ENCODE measurements at places on chromosomes 13 and 19.

DNA sequence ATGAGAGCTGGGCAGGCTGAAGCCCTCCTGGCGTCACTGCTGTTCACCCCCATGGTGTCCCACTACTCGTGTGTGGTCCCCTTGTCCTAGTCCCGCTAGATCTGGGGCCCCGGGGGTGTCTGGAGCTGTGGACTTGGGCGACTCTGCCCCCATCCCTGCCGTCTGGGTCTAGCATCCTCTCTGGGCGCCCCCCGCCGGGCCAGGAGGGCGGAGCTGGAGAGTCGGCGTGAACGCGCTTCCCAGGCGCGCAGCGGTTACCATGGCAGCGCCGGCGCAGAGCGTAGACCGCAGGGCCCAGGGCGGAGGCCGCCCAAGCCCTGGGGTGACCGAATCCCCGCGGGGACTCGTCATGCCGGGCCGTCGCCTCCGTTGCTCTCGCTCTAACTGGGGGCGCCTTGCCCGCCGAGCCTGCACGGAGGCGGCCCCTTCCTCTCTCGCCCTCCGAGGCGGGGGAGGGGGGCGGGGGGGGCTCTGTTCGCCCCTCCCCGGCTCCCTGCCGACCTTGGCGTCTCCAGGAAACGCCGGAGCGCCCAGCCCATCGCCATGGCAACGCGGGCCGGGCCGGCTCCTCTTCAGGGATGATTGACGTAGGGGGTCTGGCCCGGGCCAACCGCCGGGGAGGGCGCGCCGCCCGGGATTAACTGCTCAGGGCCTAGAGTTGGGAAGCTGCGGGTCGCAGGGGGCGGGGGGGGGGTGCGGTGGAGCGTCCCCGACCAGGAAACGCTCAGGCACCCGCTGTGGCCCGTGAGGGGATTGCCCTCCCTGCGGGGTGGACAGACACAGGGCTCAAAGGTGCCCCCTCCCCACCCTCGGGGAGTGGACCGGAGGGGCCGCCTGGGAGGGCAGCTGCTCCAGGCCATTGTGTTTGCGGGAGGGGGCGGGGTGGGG is 8.9 kb downstream of the ISYNA1 start:
- H3K27me3 ChIP-seq: no peaks in the 10 kb centered on the region
- H3K36me3 ChIP-seq: no peaks in the 10 kb centered on the region
- peak overlapping the region; percentile 29 for H3K4me3 ChIP-seq
- H3K4me1 ChIP-seq: peaks cover 33% of the 10 kb centered on the region
- DNase-seq: no peak
- peak overlapping the region; percentile 84 for H3K27ac ChIP-seq

GRCh38 chr13:29556742-29557141 is 38.7 kb downstream of the SLC7A1 start:
- DNase-seq: no peak
- peaks cover 2% of the 10 kb centered on the region for H3K4me1 ChIP-seq
- no peaks in the 10 kb centered on the region for H3K36me3 ChIP-seq
- no peaks in the 10 kb centered on the region for H3K27me3 ChIP-seq
- peak overlapping the region; percentile 45 for H3K27ac ChIP-seq

- no peaks in the 10 kb centered on the region for H3K27me3 ChIP-seq
- H3K27ac ChIP-seq: no peak overlapping the region
- H3K4me1 ChIP-seq: peaks cover 65% of the 10 kb centered on the region
- peaks cover 22% of the 10 kb centered on the region for H3K36me3 ChIP-seq
- no peak for DNase-seq
- no peak overlapping the region for H3K4me3 ChIP-seq
Measured at GRCh38 chr19:47133021-47133471, 2.4 kb downstream of the SAE1 start.

- no peak for DNase-seq
- no peak overlapping the region for H3K4me3 ChIP-seq
- H3K4me1 ChIP-seq: no peaks in the 10 kb centered on the region
- no peak overlapping the region for H3K27ac ChIP-seq
- no peaks in the 10 kb centered on the region for H3K27me3 ChIP-seq
Measured at GRCh38 chr13:97018029-97018819, 23.9 kb upstream of the OXGR1 start.

DNA sequence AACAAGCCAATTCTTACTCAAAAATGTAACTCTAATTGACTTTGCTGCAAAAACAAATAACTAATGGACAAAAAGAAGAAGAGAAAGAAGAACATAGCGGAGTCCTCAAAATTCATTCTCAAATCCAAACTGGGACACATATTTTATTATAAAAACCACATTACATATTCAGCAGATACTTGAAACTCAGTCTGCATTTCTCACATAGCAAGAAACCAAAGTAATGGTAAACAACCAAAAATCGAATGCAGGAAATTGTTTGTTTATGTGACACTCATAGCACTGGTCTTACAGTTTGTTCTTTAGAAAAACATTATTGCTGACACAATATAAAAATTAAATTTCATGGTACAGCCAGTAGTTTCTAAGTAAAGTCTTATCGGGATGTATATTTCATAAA is 789.8 kb downstream of the SLITRK6 start:
- H3K27me3 ChIP-seq: no peaks in the 10 kb centered on the region
- DNase-seq: no peak
- H3K27ac ChIP-seq: no peak overlapping the region
- no peaks in the 10 kb centered on the region for H3K36me3 ChIP-seq
- no peak overlapping the region for H3K4me3 ChIP-seq

DNA sequence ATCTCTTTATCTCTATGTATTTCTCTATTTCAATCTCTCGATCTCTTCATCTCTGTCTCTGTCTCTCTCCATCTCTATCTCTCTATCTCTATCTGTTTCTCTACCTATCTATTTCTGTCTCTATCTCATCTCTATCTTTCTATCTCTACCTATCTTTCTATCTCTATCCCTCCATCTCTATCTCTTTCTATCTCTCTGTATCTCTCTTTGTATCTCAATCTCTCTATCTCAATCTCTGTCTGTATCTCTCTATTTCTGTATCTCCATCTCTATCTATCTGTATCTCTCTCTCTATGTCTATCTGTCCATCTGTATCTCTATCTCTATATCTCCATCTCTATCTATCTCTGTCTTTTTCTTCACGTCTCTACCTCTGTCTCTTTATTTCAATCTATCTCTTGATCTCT is 25.2 kb downstream of the TNFSF9 start:
- no peaks in the 10 kb centered on the region for H3K27me3 ChIP-seq
- H3K27ac ChIP-seq: no peak overlapping the region
- no peak for DNase-seq
- peaks cover 11% of the 10 kb centered on the region for H3K4me1 ChIP-seq

GRCh38 chr19:19074196-19074882 is 10.5 kb downstream of the SLC25A42 start:
- DNase-seq: no peak
- no peak overlapping the region for H3K4me3 ChIP-seq
- no peaks in the 10 kb centered on the region for H3K36me3 ChIP-seq
- H3K4me1 ChIP-seq: no peaks in the 10 kb centered on the region

GRCh38 chr19:44742330-44743061 is 6.0 kb upstream of the BCL3 start:
- H3K4me1 ChIP-seq: peaks cover 69% of the 10 kb centered on the region
- H3K4me3 ChIP-seq: peak overlapping the region; percentile 10
- peak overlapping the region; percentile 100 for H3K27ac ChIP-seq
- H3K36me3 ChIP-seq: no peaks in the 10 kb centered on the region

DNA sequence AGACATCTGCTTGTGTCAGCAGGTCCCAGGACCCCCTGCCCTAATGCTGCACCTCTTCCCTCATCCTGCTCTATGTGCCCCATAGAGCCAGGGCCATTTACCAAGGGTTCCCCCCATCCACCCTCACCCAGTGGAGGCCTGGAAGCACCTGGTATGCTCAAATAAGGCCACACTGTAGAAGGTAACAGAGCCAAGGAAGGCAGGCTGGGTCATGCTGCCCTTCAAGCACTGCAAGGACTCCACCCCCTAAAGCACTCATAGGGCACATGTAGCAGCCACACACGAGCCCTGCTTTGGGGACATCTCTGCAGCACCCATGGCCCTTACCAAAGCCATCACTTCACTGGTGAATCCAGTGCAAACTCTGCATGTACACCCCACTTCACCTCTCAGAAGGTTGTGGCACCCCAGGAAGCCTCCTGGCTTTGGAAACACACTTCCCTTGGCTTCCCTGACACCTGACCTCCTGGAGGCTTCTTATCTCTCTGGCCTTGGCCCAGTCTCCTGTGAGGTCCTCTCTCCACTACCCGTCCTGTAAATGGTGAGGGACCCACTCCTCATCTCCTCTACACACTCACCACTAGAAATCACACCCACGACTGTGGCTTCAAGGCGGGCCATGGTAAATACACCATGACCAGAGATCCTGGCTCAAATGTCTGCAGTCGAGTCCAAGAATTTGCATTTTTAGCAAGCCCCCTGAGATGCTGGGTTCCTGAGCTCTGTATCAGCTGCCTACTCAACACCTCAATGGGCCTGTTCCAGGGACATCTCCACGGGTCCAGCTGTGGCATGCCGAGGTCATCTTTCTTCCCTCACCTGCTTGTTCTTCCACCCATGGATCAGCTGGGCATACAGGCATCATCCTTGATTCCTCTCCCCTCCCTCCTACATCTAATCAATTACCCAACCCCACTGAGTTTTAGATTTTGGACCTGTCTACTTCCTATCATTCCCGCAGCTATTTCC is 80.9 kb upstream of the DOCK9 start:
- H3K27ac ChIP-seq: peak overlapping the region; percentile 74
- no peak overlapping the region for H3K4me3 ChIP-seq
- DNase-seq: no peak
- H3K4me1 ChIP-seq: peaks cover 34% of the 10 kb centered on the region

- no peak overlapping the region for H3K4me3 ChIP-seq
- peaks cover 8% of the 10 kb centered on the region for H3K36me3 ChIP-seq
- H3K27me3 ChIP-seq: no peaks in the 10 kb centered on the region
- H3K27ac ChIP-seq: no peak overlapping the region
Measured at GRCh38 chr19:38059897-38060296, 152.9 kb downstream of the SIPA1L3 start.

DNA sequence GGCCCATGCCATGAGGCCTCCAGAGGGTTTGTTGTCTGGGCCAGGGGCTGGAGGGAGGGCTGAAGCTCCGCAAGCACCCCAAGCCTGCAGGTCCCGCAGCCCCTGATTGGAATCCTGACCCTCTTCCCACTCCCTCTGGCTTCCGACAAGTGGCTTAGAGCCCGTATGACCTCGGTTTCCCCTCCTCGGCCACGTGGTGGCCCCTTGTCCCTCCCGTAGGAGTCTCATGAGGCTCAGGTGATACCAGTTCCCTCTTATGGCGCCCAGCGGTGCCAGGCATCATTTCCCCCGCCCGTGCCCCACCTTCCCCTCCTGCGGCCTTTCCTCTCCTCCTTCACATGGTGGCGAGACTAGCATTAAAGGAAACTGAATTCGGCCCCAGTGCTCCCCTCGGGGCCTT is 6.1 kb downstream of the THOP1 start:
- H3K4me3 ChIP-seq: no peak overlapping the region
- no peak for DNase-seq
- peaks cover 1% of the 10 kb centered on the region for H3K4me1 ChIP-seq

DNA sequence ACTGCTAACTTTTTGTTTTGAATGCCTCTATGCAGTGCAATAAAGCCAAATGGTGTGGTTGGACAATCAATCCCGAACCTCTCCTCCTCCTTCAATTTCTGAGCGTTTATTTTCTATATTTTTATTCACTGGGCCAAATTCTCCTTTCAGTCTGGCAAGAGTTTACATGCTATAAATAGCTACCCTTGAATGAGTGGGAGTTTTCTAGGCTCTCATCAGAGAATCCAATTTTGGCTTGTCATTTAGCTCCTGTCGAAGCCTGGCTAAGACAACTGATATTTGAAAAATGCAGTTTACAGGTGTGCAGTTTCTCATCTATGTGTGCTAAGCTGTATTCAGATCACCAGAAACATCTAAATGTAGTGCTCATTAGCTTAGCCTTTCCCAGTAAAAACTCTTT is 61.8 kb downstream of the OLFM4 start:
- H3K27me3 ChIP-seq: no peaks in the 10 kb centered on the region
- H3K27ac ChIP-seq: no peak overlapping the region
- no peak for DNase-seq
- no peaks in the 10 kb centered on the region for H3K36me3 ChIP-seq

GRCh38 chr13:28621449-28621848 is 37.5 kb upstream of the POMP start:
- no peak overlapping the region for H3K4me3 ChIP-seq
- no peak for DNase-seq
- H3K27me3 ChIP-seq: no peaks in the 10 kb centered on the region
- H3K36me3 ChIP-seq: no peaks in the 10 kb centered on the region
- H3K4me1 ChIP-seq: no peaks in the 10 kb centered on the region

- H3K27me3 ChIP-seq: peaks cover 13% of the 10 kb centered on the region
- peak within 1 kb of the TSS; percentile 2 for H3K4me3 ChIP-seq
Measured at GRCh38 chr19:40217934-40218890, at the start of gene TTC9B. Gene TTC9B (minus strand): TSS chr19:40218384. CDS start chr19:40218381, 3 bp downstream.

DNA sequence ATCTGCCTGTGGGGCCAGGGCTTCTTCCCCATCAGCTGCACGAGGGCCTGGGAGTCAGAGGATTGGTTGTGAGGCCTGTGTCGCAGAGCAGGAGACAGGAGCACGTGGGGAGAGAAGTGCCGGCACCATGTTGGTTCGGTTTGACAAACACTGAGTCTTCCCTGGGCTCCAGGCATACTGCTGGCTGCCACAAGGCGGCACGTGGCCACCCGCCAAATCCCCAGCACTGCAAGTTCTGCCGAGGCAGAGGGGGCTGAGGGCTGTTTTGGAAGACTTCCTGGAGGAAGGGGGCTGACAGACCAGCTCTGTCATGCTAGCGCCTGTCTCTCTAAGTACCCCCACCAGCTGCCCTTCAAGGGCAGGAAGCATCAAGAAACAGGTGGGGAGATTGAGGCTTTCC is 9.5 kb downstream of the SHANK1 start:
- H3K27me3 ChIP-seq: peaks cover 75% of the 10 kb centered on the region
- H3K27ac ChIP-seq: no peak overlapping the region
- H3K36me3 ChIP-seq: no peaks in the 10 kb centered on the region
- no peak overlapping the region for H3K4me3 ChIP-seq

- no peak for DNase-seq
- no peaks in the 10 kb centered on the region for H3K36me3 ChIP-seq
- peak overlapping the region; percentile 13 for H3K4me3 ChIP-seq
Measured at GRCh38 chr19:49637821-49638738, 1.9 kb downstream of the RRAS start.

GRCh38 chr19:48874303-48875135 is 2.3 kb downstream of the PPP1R15A start:
- H3K27me3 ChIP-seq: no peaks in the 10 kb centered on the region
- DNase-seq: no peak
- H3K27ac ChIP-seq: peak overlapping the region; percentile 100
- peaks cover 15% of the 10 kb centered on the region for H3K36me3 ChIP-seq

- H3K27ac ChIP-seq: no peak overlapping the region
- H3K36me3 ChIP-seq: no peaks in the 10 kb centered on the region
- H3K4me3 ChIP-seq: no peak overlapping the region
- no peaks in the 10 kb centered on the region for H3K4me1 ChIP-seq
- peaks cover 36% of the 10 kb centered on the region for H3K27me3 ChIP-seq
- DNase-seq: no peak
Measured at GRCh38 chr19:33785795-33786194, 10.9 kb upstream of the KCTD15 start.

DNA sequence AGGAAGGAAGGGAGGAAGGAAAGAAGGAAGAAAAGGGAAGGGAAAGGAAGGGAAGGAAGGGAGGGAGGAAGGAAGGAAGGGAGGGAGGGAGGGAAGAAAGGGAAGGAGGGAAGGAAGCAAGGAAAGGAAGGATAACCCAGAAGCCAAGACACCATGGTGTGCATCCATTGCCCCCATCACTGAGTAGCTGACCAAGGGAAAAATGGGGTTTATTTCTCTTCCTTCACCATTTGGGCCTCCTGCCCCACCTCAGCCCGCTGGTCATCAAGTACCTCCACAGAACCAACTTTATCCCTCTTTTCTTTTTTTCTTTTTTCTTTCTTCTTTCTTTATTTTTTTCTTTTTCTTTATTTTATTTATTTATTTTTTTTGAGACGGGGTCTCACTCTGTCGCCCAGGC is 20.4 kb downstream of the CABP5 start:
- H3K4me1 ChIP-seq: no peaks in the 10 kb centered on the region
- H3K27ac ChIP-seq: no peak overlapping the region
- H3K4me3 ChIP-seq: no peak overlapping the region
- no peaks in the 10 kb centered on the region for H3K36me3 ChIP-seq
